Spinal cord (tissue), 10 donors: ENCODE measurements at places on chromosomes 2 and 18.

DNA sequence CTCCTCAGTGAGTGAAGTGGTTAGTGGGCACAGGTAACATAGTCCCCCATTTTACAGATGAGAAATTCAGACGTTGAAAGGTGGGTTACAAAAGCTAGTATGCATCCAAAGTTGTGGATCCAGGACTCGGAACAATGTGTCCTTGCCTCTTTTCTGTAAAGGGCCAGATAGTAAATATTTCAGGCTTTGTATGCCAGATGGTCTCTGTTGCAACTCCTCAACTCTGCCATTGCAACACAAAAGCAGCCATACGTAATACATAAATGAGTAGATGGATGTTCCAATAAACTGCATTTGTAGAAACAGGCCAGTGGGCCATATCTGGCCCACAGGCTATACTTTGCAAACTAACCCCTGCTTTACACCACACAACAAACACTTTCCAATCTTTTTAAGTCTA lies 166.6 kb upstream of the PKDCC start:
- no peak for DNase-seq

GRCh38 chr2:1803217-1804110 lies 59.1 kb upstream of the PXDN start:
- DNase-seq: no peak

- DNase-seq: no peak
Measured at GRCh38 chr2:232104076-232104646, 142.6 kb downstream of the DIS3L2 start.

- DNase-seq: no peak
Measured at GRCh38 chr2:69185807-69186206, 172.8 kb downstream of the ANTXR1 start.

GRCh38 chr2:205212357-205212756 lies 469.9 kb upstream of the NRP2 start:
- no peak for DNase-seq

- DNase-seq: peak; percentile 14
Measured at GRCh38 chr18:21242780-21243401, 859 bp downstream of the GREB1L start.

- no peak for DNase-seq
Measured at GRCh38 chr18:11156978-11157377, 7.6 kb upstream of the PIEZO2 start.

GRCh38 chr18:23284629-23285028 lies 149.3 kb downstream of the CABLES1 start:
- DNase-seq: no peak

GRCh38 chr2:215707608-215708007 lies 271.7 kb upstream of the FN1 start:
- no peak for DNase-seq

DNA sequence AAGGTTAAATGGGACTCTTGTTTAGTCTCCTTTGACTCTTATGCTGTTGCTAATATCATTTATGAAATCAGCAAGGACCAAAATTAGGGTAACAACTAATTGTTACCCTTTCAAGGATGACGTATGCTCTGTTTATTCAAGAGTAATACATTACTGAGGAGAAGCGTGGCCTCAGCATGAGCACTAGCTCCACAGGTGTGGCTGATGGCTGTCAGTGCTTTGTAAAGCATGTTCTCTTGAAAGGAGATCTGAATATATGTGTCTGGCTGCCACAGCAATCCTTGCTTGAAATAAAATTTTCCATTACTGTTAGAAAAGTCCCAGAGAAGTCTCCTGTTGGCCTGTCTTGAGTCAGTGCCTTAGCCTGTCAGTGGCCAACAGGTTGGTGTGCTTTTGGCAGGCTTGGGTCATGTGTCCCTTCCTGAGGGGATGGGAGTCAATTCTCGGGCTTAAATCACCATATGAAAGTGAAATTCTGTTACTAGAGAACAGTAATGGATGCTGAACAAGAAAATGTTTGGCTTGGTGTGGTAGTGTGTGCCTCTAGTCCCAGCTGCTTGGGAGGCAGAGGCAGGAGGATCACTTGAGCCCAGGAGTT lies 32.7 kb downstream of the ABI2 start:
- no peak for DNase-seq

DNA sequence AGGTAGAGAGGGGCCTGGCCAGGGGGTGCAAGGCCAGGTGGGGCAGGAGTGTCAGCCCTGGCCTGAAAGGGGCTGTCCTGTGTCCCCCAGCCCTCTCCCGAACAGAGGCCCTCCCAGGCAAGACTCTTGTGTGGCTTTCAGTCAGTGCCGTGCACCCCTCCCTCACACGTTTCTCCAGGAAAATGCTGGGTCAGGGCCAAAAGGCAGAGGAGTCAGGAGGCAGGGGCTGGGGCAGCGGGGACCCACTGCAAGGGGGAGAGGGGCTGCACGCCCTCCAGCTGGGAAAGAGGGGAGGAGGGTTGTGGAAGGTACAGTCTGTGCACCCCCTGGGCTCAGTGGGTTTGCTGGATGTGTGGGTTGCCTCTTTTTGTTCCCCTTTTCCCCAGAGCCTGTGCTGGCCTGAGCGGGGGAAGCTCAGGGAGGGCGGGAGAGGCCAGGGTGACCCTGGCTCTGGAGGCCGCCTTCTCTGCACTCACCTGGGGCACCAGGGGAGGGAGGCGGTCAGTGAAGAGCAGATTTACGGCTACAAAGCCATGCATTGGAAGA lies 4.1 kb downstream of the KCNF1 start:
- no peak for DNase-seq

GRCh38 chr2:226190479-226191252 lies 609.0 kb downstream of the IRS1 start:
- no peak for DNase-seq

DNA sequence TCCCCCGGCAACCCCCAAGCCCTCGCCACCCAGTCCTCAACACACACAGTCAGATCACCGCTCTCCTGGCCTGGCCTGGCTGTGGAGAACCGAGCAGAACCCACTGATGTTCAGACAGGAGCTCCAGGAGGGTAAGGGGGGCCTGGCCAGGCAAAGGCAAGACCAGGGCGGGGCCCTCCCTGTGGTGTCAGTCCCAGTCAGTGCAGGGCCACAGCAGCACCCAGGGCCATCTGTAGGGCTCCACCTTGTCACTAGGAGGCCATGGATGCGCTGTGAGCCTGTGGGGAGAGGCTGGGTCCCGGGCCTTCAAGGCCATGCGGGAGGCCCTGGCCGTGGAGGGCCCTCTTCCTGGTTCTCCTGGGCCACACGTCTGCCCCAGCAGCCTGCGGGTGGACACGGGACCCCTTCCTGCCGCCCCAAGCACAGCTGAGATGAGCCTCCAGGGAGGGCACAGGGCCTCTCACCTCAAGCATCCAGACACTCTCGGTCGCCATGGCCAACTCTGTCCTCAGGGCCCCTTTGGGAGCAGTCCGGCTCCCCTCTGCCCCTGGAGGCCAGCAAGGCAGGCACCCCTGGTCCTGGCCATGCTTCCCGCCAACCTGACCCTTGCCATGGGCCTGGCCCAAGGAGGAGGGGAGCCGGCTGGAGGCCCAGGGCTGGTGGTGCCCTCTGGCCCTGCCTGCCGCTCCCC lies 2.0 kb downstream of the ANO7 start:
- DNase-seq: no peak

DNA sequence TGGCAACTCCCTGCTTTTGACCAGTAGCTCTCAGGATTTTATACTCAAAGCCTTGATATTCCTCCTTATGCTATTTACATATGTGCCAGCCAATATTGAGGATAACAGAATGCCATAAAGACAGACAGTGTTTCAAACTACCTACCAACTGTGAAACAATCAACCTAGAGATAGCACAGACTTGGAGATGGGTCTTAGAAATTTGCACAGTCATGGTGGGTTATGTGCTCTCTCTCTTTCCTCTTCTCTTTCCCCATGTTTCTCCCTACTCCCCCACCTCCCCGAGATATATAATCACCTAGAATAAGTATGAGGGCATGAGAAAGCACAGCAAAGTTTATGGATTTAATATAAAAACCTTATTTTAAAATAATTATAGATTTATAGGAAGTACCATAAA lies 24.2 kb upstream of the SUCLG1 start:
- DNase-seq: no peak
